Spinal cord (tissue), 10 donors: ENCODE measurements at places on chromosomes 7 and 10. TPM values are rescaled to one million over a fixed set of nuclear protein-coding genes. Genes with fewer than 3 reads are reported as not detected.

The EN2 gene
- polyA plus RNA-seq = 0.22 TPM

The RNF148 gene
- polyA plus RNA-seq = not detected

The GIMAP8 gene
- polyA plus RNA-seq = 3.9 TPM

The SVOPL gene
- 1.6 TPM for polyA plus RNA-seq

The FRA10AC1 gene
- 34.5 TPM for polyA plus RNA-seq

The SPDYE16 gene
- polyA plus RNA-seq = 8.1 TPM

The PNLIPRP2 gene
- 0.18 TPM for polyA plus RNA-seq

The MYH16 gene
- polyA plus RNA-seq = 0.26 TPM

The IQCE gene
- 47.1 TPM for polyA plus RNA-seq

The SFTPA1 gene
- not detected for polyA plus RNA-seq

The NME8 gene
- not detected for polyA plus RNA-seq

The MBLAC1 gene
- polyA plus RNA-seq = 5.2 TPM

The ASIC3 gene
- polyA plus RNA-seq = 18.0 TPM
